ENCODE measurements at places on chromosomes 6 and 20.

- DNase-seq, result no peak
Measured at GRCh38 chr6:2054516-2055067, 190.8 kb downstream of the GMDS start.

DNA sequence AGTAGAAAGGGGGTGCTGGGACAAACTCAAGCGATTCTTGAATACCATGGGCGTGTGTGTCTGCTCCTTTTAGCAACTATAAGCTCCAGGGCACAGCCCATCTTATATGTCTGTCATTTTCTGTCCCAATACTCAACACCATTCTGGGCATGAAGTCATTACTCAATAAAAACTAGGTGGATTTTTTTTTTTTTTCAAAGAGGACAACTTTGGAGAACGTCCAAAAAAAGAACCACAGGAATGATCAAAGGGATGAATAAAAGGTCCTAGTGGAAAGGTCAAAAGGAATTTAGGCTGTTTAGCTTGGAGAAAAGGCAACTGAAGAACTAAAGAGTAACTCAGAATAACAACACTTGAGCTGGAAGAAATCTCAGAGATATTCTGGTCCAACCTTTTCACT, 24.4 kb downstream of the UQCC1 start:
- DNase-seq, result no peak

DNA sequence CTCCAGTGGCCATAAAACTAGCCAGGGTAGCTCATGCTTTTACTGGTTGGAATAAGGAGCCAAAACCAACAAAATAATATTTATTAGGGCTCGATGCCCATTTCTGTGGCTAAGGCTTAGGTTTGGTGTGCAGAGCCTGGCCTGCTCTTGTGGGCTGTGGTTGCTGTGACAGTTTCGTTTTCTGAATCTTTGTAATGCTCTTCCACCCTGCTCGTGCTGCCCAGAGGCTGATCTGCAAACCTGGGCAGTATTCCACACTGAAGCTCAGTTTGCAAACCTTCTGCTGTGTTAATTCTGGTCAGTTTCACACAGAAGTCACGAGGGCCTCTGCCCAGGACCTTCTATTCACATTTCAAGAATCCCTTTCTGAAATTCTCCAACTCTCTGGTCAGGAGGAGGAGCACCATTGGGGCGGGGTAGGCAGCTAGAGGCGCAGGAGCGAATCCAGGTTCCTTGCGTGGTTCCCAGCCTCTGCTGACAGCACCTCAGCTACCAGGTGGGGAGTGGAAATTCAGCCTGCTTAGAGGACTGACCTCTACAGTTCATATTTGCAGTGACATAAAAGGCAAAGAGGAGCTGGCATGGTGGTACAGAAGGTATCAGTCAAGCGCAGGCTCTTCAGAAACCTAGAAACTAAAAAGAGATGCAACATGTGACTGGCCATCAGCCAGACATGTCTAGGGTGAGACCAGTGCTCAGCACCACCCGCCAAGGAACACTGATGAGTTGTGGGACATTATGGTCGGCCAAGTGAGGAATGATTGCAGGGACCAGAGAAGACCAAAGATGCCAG, 14.3 kb upstream of the C20orf144 start:
- DNase-seq, result no peak

DNA sequence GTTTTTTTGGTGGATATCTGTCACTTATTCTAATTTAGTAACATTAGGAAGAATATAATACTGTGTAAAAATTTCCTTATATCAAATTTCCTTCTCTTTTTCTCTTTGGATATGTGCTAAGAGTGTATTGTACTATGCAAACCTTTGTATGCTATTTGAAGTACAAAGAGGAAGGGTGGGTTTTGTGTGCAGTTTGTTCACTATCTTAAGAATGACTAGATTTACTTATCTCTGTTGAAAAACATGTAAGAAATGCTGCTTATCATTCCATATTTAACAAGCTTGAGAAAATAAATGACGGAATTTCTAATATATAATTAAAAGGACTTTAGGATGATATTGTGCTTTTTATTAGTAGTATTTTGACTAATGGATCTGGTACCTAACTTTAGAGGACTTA, 13.1 kb downstream of the CD2AP start:
- DNase-seq, result no peak

- no peak for DNase-seq
Measured at GRCh38 chr20:61814244-61814643, 251.4 kb downstream of the TAF4 start.

DNA sequence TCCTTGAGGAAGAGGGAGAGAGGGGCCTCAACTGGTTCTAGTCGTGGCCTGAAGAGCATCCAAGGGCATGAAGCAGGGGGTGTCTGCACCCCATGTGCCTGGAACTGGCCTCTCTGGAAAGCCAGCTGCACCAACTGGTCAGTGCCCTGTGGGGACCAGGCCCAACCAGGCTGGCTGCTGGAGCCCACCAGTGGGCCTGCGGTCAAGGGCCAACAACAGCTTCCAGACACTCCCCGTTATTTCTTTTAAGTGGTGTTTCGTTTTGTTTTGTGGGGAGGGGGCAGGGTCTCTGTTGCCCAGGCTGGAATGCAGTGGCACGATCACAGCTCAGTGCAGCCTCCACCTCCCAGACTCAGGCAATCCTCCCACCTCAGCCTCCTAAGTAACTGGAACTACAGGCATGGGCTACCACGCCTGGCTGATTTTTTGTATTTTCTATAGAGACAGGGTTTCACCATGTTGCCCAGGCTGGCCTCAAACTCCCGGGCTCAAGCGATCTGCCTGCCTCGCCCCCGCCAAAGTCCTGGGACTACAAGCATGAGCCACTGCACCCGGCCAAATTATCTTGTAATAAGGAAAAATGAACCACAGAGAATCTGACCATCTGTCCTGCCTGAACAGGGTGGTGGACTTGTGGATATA, 11.9 kb upstream of the C20orf144 start:
- no peak for DNase-seq

DNA sequence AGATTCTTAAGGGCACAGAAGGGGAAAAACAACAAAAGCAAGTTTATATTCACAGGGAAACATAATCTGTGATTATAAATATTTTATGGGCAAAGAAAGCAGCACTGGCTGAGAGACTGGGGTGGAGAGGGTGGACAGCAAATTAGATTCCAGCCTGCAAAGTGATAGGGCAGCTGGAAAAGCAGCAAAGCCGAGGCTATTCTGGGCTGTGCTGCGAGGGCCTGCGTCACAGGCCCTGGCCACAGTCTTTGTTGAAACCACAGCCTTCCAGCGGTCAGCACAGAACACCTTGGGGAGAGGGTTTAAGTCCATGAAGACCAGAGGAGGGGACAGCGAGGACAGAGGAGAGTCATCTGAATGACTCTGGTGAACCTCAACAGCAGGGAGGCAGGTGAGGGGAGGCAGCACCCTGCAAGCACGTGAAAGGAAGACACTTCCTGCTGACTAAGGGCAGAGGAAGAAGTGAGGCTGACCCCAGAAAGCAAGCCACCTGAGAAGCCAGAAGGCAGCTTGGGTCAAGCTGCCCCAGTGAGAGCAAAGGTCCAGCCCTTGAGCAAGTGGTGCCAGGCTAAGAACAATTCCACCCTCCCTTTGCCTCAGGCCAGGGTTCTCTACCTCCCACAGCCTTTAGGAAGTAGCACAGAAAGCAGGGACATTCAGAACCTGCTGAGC, 17.1 kb downstream of the MRPL14 start:
- no peak for DNase-seq

DNA sequence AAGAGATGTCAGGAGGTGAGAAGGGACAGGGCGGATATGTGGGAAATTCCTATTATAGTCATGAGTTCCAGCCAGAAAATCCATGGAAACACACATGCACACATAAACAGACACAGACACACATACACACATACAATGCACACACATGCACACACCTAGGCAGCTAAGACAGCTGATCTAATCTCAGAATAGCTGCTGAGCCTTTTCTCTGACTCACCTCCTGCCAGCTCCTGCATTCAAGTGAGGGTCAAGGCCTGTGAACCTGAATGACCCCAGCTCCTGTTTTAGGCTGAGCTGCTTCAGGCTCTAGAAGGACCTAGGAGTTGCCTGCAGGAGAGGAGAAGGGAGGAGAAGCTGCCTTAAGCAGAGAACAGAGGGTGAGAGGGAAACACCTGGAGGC, 21.6 kb upstream of the RAET1L start:
- no peak for DNase-seq

DNA sequence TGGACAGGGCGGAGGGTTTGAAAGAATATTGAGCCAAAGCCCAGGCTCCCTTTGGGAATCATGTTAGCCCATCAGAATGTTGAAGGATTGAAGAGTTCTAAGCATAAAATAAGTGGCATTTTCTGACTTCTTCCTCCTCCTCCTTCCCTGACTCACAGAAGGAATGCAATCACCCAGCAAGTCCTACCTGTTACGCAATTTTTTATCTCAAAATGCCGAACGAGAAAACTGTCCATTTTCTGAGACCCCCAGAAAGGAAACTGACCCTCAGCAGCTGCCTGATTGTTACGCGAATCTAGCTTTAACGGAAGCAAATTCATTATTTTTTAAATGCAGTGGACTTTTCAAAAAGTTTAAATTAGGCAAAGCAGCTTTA, 4.7 kb upstream of the DNAJC5 start:
- DNase-seq, result no peak

DNA sequence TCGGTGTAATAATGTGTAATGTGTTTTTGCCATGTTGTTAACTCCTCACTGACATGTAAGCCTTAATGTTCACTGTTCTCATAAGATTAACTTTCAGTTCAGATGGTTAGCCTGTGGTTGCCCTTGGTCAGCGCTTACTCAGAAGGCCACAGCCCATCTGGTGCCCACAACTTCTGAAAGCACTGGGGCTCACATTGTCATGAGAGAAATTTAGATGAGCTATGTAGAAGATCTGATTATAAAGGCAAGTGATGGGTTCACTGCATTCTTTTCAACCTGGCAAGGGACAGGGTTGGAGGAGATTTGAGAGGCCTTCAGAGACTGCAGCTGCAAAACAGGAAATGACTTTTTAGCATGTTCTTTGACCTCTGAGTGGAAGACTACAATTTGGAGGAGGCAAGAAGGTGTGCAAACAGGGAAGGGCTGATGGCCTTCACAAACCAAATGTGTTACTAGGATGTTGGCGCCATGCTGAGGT, 242.3 kb upstream of the SUPT3H start:
- no peak for DNase-seq

GRCh38 chr6:11925805-11926204, 86.3 kb upstream of the HIVEP1 start:
- no peak for DNase-seq

DNA sequence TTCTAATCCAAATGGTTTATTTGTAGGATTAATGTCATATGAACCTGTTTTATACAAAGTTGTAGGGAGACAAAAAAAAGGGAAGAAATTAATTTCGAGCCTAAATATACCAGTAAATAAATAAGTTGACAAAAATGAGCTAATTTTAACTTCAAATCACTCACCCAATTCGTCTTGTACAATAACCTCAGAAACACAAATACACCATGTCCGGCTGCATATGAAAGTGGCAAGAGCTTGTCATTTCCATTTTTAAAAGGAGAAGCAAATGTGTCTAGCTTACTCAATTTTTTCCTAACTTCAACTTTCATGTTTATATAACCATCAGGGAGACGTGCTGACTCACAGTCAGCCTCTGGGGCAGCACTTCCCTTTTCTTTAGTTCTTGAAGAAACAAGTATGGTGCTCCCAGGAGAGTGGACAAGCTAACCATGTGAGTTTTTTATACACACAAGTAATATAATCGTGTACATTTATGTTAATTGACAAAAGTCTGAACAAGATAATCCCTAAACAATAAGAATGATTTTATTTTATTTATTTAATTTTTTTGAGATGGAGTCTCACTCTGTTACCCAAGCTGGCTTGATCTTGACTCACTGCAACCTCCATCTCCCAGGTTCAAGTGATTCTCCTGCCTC, 55.5 kb upstream of the SGK1 start:
- DNase-seq, result no peak

All from NCI-H774 (cell line).